ENCODE measurements at places on chromosomes 3 and 15.
A peak's percentile ranks its signal among the peaks of the same experiment; 100 is the strongest.

- no peak for DNase-seq
These were observed 59.4 kb upstream of the CD47 start for GRCh38 chr3:108150200-108150599.

DNA sequence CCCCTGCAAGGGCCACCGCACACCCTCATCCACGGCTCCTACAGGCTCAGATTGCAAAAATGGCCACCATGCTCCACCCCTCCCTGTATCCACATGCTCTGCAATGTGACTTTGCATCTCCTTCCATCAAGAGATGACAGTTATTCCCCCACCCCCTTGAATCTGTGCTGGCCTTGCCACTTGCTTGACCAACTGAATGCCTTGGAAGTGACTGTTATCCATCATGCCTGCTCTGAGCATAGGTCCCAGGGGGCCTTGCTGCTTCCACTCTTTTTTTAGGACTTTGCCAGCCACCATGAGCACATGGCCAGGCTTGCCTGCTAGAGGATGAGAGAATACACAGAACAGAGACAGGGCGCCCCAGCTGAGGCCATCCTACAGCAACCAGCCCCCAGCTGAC lies 13.6 kb downstream of the HAPLN3 start:
- peak; percentile 23 for DNase-seq

- DNase-seq, result no peak
These were observed 7.4 kb downstream of the MKRN3 start for GRCh38 chr15:23572844-23573243.

DNA sequence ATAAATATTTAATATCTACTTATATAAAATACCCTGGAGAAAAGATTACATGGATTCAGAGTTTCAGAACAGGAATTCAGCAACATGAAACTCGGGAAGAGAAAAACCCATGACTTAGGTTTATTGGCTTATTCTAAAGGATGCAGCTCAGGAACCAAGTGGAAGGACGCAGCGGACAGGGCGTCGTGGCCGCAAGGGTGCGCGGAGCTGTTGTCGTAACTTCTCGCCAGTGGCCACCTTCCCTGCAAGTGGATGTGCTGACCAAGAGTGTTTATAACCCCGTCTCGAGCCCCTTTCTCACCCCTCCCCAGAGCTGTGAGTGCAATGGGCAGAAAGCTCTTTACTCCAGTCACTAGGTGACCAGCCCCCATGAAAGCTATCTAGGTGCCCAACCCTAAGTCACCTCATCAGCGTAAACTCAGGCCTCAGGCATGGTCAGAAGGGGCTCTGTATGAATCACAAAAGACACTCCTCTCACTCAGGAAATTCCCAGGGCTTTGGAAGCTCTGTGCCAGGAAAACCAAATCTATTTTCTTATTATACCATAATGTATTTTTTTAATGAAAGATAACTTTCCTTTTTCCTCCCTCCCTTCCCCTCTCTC lies 77.3 kb downstream of the CHRNA7 start:
- DNase-seq, result no peak

DNA sequence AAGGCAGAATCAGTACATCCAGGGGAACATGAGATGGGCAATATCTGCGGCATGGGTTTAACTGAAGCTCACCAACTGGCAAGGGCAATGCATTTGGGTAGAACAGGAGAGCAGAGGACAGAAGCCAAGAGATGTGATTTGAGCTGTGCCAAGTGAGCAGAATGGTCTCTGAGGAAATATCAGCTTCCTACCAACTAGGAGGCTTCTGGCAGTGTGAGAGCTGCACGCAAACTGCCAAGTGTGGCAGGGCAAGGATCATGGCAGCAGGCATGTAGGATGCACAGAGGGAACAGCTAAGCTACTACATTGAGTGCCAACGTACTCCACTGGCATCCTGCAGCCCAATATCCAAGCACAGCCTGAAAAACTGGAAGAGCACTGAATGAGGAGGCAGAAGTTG lies 1036.5 kb downstream of the TUSC7 start:
- no peak for DNase-seq

GRCh38 chr15:57237301-57237642 lies 139.0 kb upstream of the CGNL1 start:
- DNase-seq, result no peak

GRCh38 chr3:192929755-192930547 lies 12.3 kb upstream of the MB21D2 start:
- no peak for DNase-seq

GRCh38 chr3:11661052-11661656 lies 17.4 kb upstream of the VGLL4 start:
- no peak for DNase-seq

DNA sequence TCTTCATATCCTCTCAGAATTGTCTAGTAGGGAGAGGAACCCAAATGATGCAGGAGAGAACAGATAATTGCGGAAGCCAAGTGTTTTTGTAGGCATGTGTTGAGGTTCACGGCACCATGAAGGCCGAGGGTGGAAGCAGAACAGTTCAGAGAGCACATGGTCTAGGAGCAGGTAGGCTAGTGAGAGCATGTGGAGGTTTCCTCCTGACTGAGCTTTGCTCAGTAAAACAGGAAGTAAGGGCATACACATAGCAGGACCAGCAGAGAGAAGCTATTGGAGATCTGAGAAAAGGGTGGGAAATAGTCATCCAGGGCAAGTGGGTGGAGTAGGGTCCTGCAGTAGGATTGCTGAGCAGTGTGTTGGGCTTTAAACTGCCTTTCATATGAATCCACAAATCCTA lies 491.1 kb downstream of the FHIT start:
- DNase-seq, result no peak

DNA sequence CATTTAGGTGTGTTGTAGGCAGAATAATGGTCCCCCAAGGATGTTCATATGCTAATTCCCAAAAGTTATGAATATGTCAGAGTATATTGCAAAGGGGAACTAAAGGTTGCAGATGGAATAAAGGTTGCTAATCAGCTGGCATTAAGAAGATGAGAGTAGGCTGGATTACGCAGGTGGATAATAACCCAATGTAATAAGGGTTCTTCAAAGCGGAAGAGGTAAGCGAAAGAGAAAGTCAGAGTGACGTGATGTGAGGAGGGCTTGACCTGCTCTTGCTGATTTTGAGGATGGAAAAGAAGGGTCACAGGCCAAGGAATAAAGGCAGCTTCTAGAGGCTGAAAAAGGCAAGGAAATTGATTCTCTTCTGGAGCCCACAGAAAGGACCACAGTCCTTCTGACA lies 104.0 kb downstream of the STRIT1 start:
- no peak for DNase-seq

- DNase-seq, result no peak
These were observed 9.5 kb downstream of the GASK1A start for GRCh38 chr3:42988566-42988965.

DNA sequence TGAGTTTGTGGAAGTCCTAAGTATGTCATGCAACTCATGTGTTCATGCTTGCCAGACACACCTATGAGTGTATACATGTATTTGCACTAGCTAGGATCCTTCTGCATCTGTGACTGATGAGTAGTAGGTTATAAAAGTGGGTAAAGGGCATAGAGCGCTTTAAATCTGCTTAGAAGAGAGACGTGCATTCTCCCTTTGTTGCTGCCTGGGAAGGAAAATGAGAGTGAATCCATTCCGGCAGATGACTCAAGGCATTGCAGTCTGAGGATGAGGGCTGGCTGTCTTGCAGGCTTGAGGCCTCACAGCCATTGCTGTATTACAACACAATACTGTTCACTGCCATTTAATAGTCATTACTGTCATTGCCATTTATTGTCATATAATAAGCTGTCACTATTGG lies 120.8 kb upstream of the UMPS start:
- no peak for DNase-seq

DNA sequence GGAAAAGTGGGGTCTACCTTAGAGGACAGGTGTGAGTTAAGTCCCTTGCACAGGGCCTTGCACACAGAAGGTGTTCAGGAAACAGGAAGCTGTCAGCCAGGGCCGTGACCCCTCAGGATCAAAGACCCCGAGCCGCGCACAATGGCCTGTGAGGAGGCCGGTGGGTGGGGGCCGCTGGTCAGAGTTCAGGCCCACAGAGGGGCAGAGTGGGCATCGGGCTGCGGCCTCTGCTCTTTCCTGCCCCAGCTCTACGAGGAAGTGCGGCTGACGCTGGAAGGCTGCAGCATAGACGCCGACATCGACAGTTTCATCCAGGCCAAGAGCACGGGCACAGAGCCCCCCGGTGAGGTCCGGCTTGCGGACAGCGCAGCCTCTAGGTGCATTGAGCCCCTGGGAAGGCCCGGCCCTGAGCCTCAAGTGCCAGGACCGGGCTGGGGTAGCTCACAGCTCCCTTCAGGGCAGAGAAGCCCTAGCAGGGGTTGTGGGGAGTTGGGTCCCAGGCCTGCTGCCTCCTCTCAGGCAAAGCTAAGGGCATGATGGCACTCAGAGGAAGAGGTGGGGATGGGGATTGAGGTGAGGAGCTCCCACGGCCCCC lies 37.2 kb downstream of the PSTPIP1 start:
- DNase-seq, result no peak

GRCh38 chr15:68218847-68219798 lies 10.4 kb downstream of the CLN6 start:
- no peak for DNase-seq

DNA sequence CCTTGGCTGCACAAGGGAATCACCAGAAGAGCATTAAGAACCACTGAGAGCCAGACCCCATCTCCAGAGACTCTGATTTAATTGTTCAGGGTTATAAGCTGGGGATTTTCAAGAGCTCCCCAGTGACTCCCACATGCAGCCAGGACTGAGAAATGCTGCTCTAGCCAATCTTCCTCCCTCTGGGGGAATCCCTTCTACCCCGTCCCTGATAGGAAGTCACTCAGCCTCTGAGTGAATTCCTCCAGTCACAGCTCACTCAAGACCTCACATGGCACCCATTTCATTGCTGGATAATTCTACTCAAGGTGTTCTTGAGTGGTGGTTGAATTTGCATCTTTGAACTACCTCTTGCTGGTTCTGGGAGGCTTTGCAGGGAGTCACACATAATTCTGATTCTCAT lies 10.7 kb downstream of the CCR3 start:
- no peak for DNase-seq

DNA sequence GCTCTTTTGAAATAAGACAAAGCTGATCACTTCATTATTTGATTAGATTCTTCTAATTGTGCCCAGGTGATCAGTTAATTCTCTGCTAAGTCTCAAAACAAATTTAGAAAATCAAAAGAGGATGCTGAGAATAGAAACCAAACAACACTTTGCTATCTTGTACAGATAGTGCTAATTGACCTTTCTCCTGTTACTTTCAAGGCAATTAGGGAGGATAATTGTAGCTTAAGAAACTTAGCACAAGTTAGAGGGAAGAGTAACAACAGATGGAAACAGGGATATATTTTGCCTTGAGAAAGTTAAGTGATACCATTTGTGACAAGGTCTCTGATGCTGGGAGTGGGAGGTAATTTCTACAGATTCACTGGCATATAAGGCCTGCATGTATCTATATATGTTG lies 344.8 kb upstream of the GRM7 start:
- DNase-seq, result no peak

DNA sequence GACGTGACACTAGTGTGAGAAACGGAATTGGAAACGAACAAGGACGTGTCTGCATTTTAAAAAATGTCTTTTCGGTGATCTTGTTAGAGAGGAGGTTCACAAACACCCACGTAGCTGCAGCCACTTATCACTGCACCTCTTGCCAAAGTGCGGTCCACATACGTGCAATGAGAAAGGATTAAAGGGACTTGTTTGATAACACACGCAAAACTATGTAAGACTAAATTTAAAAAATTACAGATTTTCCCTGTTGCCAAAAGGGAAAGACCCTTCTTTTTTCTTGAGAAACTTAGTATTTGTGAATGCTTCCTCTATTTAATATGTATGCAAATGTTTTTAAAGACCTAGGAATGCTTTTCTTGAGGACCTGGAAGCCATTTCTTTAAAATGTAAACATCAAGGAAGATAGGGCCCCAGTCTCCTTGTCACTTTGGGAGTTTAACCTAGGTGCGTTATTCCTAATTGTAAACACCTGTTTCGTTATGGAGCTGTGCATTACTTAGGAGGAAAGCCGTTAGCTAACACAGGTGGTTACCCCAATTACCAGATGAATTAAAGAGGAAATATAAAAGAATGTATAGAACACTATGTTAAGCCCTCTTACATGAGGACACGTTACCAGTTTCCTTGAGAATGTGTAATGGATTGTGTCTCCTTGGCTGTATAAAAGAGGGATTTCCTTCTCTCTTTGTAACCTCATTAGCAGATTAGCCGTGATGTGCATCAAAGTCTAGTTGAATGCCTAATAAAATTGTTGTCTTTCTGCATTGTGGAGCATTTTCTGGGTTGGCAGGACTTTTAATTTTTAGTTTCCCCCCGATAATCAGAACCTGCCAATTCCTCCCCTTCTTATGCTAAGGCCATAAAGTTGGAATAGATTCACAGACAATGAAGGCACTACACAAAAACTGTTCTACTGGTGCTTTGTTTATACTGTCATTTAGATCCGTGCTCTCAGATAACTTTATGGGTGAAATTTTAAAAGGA lies 1.0 kb downstream of the LEKR1 start:
- no peak for DNase-seq

- DNase-seq, result no peak
These were observed 1.5 kb downstream of the ACAD11 start for GRCh38 chr3:132657869-132658747.

DNA sequence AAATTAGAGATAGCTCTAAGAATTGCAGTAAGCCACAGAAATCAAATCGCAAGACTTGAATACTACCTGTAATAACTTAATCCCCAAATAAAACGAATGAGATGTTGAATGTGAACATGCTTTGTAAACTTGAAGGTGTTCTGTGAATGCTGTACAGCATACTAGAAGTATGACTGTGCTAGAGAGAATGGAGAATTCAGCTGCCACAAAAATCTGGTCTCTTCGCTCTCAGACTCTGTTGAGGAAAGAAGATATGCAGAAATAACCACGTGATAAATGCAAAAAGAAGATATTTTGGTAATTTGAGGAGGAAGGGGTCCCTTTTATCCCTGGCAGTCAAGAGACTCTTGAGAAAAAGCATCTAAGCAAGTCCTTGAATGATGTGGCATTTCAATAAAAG lies 37.3 kb downstream of the ZBTB38 start:
- DNase-seq, result peak; percentile 47

DNA sequence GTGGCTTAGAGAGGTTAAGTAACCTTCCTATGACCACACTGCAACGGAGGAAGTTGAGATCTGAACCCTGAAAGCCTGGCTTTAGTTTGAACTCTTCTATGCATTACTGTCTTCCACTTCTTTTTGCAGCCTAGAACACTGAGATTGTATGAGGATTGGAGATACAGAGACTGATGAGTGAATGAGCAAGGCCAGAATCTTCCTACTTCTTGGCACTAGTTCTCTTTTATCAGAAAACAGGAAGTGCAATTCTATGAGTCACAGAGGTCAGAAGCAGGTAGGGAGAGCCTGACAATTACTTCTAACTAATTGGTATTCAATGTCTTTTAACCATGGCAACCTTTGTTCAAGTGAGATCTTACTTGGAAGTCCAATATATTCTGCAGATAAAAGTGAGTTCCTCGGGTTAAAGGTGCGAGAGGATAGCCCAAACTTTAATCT lies 219.0 kb downstream of the SHQ1 start:
- DNase-seq, result no peak

GRCh38 chr15:75178171-75178937 lies 23.3 kb upstream of the C15orf39 start:
- no peak for DNase-seq

- no peak for DNase-seq
These were observed 39.6 kb upstream of the GPR149 start for GRCh38 chr3:154469585-154469984.

GRCh38 chr3:8621872-8622271 lies 22.7 kb downstream of the SSUH2 start:
- peak; percentile 89 for DNase-seq

GRCh38 chr3:137988982-137989381 lies 21.0 kb upstream of the CLDN18 start:
- no peak for DNase-seq

- DNase-seq, result no peak
These were observed 527.9 kb upstream of the NAALADL2 start for GRCh38 chr3:174331095-174331800.
